ENCODE measurements at places on chromosomes 2 and 18.
A peak's percentile ranks its signal among the peaks of the same experiment; 100 is the strongest.

DNA sequence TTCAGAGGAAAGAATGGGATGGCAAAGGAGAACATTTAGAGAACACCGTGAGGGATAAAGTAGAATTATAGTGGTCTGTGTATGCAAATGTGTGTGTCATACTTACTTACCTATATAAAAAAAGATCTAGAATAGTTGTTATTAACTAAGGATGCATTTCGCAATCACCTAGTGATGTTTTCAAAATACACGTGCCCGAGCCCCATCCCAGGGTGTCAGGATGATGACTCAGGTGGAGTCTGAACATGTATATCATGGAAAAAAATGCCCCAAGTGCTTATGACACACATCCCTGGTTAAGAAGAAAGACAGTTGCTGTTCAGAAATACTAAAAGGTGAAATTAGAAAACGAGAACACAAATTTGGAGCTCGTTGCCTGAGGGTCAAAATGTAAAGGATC, 109.0 kb downstream of the CERS6 start:
- peak; percentile 9 for DNase-seq

DNA sequence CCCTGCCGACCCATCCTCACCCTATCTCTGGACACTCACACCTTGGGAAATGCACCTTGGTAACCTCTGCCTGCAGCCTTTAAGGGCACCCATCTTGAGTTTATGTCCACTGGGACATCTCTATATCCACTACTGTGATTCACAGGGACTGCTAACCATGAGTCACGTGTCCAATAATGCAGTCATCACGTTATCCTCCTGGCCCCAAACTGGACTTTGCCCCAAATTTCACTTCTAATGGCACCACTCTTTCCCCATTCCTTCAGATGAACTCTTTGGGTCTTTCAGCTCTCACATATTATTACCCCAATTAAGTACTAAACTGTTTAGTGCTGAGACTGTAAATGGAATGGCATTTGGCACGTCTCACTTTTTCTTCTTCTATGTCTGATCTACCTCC, 71.2 kb upstream of the TMEM200C start:
- no peak for DNase-seq

GRCh38 chr2:113203217-113203530, 29.4 kb downstream of the PSD4 start:
- no peak for DNase-seq

DNA sequence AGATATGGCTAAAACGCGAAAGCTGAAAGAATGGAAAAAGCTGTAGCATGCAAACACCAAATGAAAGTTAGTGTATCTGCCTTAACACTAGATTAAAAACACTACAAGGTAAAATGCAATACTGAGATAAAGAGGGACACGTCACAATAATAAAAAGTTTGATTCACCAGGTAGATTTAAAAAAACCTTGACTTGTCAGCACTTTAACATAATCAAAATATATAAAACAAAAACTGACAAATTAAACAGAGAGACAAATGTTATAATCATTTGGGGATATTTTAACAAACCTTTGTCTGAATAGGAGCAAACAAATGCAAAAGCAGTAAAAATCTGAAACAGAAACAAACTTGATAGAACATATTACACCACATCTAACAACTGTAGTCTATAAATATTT, 18.3 kb downstream of the TLK1 start:
- no peak for DNase-seq

DNA sequence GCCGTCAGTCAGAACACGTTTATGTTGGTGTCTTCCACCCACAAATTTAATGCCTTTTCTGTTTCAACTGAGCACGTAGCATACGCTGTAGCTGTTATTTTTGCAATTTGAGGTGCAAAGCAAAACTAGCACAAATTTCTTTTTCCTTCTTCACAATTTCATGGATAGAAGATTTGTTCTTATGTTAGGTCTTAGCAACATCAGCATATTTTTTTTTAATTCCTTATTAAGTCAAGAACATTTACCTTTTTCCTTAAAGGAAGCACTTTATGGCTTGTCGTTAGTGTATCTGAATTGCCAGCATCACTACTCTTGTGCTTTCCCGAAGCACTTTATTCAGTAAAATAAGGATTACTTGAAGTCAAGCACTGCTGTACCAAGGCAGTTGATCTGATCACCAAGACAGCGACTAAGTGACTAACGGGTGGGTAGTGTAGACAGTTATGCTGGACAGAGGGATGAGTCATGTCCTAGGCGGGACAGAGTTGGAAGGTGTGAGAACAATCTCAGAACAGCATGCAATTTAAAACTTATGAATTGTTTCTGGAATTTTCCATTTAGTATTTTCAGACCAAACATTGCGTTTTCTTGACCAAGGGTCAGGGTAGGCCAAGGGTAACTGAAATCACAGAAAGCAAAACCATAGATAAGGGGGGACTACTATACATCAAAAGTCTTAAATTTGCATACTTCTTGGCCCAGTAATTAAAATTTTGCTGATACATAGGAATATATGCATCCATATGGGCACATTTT, 13.3 kb downstream of the BABAM2 start:
- DNase-seq = peak; percentile 25

GRCh38 chr2:20509770-20510490, 63.1 kb downstream of the RHOB start:
- DNase-seq = no peak

GRCh38 chr2:174595891-174596397, 1.7 kb downstream of the WIPF1 start:
- no peak for DNase-seq

DNA sequence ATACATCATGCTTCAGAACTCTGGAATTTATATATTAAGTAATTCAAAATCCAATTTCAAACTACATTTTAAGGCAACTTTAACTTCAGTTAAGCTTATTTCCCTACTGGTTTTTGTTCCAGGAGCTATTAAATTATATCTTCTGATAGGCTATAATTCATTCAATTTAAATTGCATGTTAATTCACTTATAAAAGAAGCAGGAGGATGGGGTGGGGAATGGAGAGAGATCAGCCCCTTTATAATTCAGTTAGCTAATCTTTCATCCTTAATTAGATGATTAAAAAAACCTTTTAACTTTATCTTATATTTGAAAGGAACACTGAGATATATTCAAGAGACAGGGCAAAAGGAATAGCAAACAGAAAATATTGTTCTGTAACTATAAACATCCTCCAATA, 86.8 kb downstream of the AKAIN1 start:
- DNase-seq = no peak

DNA sequence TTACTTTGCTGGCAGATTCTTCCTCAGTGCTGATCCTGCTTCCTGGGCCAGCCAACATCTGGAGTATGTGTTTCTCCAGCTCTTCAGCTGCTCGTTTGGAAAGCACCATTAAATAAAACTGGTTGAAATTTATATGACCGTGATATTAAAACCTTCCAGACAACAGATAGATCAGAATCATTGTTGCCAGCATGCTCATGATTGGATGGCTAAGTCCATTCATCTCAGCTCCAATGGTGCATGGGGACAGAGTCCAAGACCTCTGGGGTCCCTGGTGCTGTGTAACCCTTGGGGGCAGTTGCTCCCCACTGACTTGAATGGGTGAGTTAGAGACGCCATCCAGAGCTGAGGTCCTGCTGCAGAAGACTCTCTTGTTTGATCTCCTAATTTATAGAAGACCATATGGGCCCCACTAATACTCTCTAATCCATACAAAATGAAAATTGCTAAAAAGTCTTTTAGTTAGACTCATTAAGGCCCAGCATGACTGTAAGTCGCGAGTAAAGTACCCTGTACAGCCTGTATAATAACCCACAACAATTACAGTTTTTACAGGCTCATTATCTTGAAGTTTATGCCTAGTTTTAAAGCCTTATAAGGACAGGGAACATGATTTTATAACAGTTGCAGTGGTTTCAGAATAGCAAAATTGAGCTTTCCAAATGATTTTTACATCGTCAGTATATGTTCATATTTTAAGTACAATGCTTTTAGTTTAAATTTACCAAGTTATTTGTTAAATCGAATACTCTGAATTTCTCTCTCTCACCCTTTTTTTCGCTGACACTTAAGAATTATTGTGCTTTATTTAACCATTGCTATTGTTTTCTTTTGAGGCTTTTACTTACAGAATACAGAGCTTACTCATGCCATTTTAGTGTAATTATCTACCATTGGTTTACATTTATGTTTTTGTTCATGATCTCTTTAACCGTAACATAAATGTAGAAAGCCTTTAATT, 60.0 kb downstream of the CABLES1 start:
- no peak for DNase-seq

DNA sequence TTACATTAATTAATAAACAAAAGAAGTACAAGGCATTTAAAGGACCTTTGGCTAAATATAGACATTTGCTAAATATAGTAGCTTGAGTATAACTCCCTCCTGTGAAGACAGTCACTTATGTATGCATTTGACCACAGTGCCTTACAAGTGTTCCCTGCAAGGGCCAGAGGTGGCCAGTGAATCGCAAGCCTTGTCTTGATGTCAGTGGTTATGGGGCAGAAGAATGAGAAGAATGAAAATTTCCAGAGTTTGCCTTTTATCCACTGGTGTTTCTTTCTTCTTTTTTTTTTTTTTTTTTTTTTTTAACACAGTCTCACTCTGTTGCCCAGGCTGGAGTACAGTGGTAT, 1.8 kb downstream of the LRRFIP1 start:
- no peak for DNase-seq

- no peak for DNase-seq
These were observed 1.2 kb downstream of the ANKRD53 start for GRCh38 chr2:70979626-70980025.

- DNase-seq = no peak
These were observed 20.3 kb upstream of the KCNK3 start for GRCh38 chr2:26672112-26672817.

DNA sequence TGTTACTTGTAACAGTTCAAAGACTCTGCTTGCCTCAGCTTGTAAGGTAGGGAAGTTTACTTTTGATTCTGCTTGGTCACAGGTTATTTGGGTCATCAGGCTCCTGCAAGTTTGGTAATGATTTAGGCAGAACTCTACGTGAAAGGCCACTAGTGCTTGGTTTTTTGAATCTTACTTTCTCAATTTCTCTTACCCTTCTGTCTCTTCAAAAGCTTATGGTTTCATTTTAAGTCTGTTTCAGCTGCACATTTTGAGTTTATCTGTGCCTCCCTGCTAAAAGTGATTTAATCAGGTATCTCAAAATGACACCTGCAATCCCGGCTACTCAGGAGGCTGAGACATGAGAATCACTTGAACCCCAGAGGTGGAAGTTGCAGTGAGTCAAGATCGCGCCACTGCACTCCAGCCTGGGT, 26.3 kb upstream of the MOCOS start:
- no peak for DNase-seq

DNA sequence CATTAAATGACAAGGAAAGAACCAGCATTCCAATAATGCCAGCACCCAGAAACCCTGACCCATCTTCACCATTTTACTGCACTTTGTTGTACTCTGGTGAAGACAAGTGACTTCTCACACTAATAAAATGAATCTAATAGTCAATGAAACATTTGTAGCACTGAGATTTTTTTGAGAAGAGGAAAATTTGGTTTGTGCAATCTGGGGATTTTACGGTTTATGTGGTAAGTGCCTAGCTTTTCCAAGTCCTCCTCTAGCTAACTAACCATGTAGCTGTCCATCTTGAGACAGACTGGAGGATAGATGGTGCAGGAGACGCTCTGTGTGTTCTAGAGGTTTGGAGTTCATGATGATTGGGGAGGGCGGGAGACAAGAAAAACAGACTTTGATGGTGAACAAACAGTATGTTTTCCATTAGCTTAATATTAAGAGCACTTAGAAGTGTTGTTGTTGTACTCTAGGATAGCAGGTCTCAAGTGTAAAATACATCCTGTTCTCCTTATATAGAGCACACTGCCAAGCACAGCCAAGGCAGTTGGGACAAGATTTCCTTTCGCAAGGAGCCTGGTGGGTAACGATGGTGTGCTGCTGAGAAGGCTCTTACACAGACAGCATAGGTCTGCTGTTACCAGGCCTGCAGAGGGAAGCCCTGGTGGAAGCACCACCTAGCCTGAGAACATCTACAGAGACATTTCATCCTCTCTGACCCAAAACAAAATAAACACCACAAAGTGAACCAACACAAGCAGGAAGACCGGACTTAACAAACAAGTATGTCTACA, 83.7 kb downstream of the BCL11A start:
- no peak for DNase-seq

DNA sequence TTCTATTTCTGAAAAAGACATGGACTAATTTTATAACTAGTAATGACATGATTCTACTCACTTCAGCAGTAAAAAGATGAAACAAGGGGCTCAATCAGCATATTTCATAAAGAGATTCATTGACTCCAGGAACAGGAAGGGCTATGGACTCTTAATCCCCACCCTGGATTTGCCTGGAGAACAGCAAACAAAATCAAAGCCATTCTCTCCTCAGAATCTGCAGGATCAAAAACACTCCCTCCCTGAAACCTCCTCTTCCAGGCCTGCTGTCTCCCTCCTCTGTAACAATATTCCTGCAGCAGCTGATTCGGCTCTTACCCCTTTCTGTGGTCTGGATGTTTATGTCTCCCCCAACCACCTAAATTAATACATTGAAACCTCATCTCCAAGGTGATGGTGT, 57.0 kb downstream of the ZC3H8 start:
- DNase-seq = no peak

DNA sequence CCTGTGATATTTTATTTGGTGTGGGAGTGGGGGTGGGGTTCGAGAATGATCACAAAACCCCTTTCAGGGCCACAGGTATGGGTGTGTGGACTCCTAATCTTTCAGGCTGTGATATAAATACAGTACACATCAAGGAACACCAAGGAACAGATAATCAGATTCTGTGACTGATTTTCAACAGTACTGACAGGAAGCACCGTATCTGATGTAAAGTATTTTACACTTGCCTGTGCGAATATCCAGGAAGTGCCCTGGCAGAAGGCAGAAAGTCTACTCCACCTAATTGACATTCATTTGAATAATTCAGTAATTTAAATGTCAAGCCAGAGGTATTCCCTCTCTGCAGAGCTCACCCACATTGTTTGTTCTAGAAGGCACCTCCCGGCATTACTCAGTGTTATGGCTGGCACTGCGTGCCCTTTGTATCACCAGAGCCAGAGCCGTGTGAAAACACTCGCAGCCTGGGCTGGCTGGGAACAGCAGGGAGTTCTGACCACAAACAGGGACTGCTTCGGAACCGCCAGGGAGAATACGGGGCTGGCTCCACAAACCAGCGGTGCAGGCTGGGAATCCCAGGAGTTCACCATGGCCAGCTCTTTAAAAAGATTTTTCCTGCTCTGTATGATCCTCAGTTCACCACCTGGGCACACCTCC, 91.8 kb downstream of the ACVR1 start:
- no peak for DNase-seq

DNA sequence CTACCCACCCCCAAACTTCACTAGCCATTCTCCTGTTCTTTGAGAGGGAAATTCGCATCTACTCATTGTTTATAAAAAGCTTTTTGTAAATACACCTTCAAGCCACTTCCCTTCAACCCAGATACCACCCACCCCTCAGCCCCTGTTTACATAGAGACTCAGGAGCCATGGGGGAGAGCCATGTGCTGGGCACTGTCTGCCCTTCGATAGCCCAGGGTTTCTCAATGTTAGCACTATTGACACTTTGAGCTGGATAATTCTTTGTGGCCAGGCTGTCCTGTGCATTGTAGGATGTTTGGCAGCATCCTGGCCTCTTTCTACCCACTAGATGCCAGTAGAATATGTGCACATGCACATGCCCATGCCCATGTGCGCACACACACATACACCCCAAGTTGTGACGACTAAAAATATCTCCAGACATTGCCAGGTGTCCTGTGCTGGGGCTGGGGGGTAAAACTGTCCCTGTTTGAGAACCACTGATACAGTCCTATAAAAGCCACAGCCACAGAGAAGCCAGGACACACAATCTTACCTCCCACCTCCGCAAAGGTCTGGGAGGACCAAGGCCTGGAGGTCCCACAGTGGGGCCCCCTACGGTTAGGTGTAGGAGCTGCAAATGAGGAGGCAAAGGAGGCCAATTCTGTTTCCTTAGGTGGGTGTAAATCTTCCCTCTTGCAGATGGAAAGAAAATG, 44.5 kb upstream of the ASPRV1 start:
- DNase-seq = no peak

Measured in stimulated activated CD8-positive, alpha-beta memory T cell treated with anti-CD3 and anti-CD28 coated beads, Interleukin-7, amount 100 ng/mL, for 48 hours (primary cell).